A549 treated with CORT108297 at 1 μM for 4 hours (cell line): ENCODE measurements at places on chromosomes 12 and 14. TPM values are rescaled to one million over a fixed set of nuclear protein-coding genes. Genes with fewer than 3 reads are reported as not detected.

Gene C12orf54
- not detected in 5 replicates for total RNA-seq

Gene OVCH1
- not detected in 5 replicates for total RNA-seq

Gene RNF212B
- not detected in 5 replicates for total RNA-seq

Gene MGP
- not detected in 5 replicates for total RNA-seq

Gene CLEC2A
- total RNA-seq = not detected in 5 replicates

Gene MANSC4
- not detected in 5 replicates for total RNA-seq

Gene PTCSC3
- not detected in 5 replicates for total RNA-seq

Gene PTPRO
- 0.02 to 0.09 TPM (median 0.05 TPM) in 4 of 5 replicates, not detected in the other for total RNA-seq

Gene CLEC12A
- not detected in 5 replicates for total RNA-seq

Gene TPPP2
- not detected in 5 replicates for total RNA-seq

Gene KERA
- not detected in 5 replicates for total RNA-seq

Gene MYH6
- not detected in 5 replicates for total RNA-seq

Gene NGB
- total RNA-seq = not detected in 5 replicates

Gene AKAP6
- 0.42 to 0.76 TPM (median 0.51 TPM) in 5 replicates for total RNA-seq

Gene TSPAN19
- total RNA-seq = not detected in 5 replicates

Gene TAS2R14
- 0.30 to 0.96 TPM (median 0.58 TPM) in 5 replicates for total RNA-seq

Gene NYNRIN
- 0.15 to 0.25 TPM (median 0.21 TPM) in 5 replicates for total RNA-seq

Gene PLBD1
- 4.3 to 5.4 TPM (median 4.6 TPM) in 5 replicates for total RNA-seq

Gene IQSEC3
- total RNA-seq = 0.01 to 0.10 TPM in 2 of 5 replicates, not detected in the others

Gene TBK1
- total RNA-seq = 22.3 to 29.5 TPM (median 24.0 TPM) in 5 replicates

Gene RACGAP1
- total RNA-seq = 69.2 to 92.9 TPM (median 79.5 TPM) in 5 replicates

Gene TAS2R31
- total RNA-seq = 0.13 to 0.28 TPM (median 0.17 TPM) in 3 of 5 replicates, not detected in the others

Gene MUCL1
- total RNA-seq = not detected in 5 replicates

Gene TMEM121
- 4.2 to 10.9 TPM (median 10.4 TPM) in 5 replicates for total RNA-seq

Gene TTC5
- 17.8 to 30.0 TPM (median 20.0 TPM) in 5 replicates for total RNA-seq

Gene DUSP16
- 9.6 to 13.8 TPM (median 12.5 TPM) in 5 replicates for total RNA-seq

Gene CLEC2D
- total RNA-seq = 0.52 to 0.96 TPM (median 0.72 TPM) in 5 replicates

Gene COA8
- total RNA-seq = 49.6 to 54.3 TPM (median 52.7 TPM) in 5 replicates

Gene SLC39A5
- total RNA-seq = 0.09 TPM in 2 of 5 replicates, not detected in the others

Gene SLC6A13
- 0.17 to 0.36 TPM (median 0.33 TPM) in 5 replicates for total RNA-seq

Gene ANKRD33
- 0.08 to 0.12 TPM in 2 of 5 replicates, not detected in the others for total RNA-seq

Gene KLRC2
- 1.3 to 2.7 TPM (median 2.1 TPM) in 5 replicates for total RNA-seq

Gene PTHLH
- total RNA-seq = 26.7 to 29.7 TPM (median 29.3 TPM) in 5 replicates

Gene GPR137C
- total RNA-seq = 0.07 to 0.16 TPM (median 0.10 TPM) in 5 replicates
